Cardiac muscle cell (in vitro differentiated cells and primary cell): ENCODE measurements at places on chromosomes 5 and 9.

GRCh38 chr5:176658817-176659511 lies 11.7 kb downstream of the TSPAN17 start:
- no peak overlapping the region for H3K4me3 ChIP-seq
- no peak for DNase-seq
- no peaks in the 10 kb centered on the region for H3K36me3 ChIP-seq
- no peaks in the 10 kb centered on the region for H3K27me3 ChIP-seq
- no peaks in the 10 kb centered on the region for H3K4me1 ChIP-seq

- no peak overlapping the region for H3K27ac ChIP-seq
- peaks cover 12% of the 10 kb centered on the region for H3K4me1 ChIP-seq
- no peak overlapping the region for H3K4me3 ChIP-seq
- H3K36me3 ChIP-seq = no peaks in the 10 kb centered on the region
Observed at GRCh38 chr5:2169850-2170760, 287.4 kb upstream of the IRX4 start.

- no peaks in the 10 kb centered on the region for H3K4me1 ChIP-seq
- no peaks in the 10 kb centered on the region for H3K27me3 ChIP-seq
- H3K27ac ChIP-seq = no peak overlapping the region
Observed at GRCh38 chr5:142479854-142480519, 155.2 kb upstream of the SPRY4 start.

- peaks cover 76% of the 10 kb centered on the region for H3K36me3 ChIP-seq
- peak overlapping the region; percentile 56 for H3K27ac ChIP-seq
- H3K4me3 ChIP-seq = no peak overlapping the region
- no peaks in the 10 kb centered on the region for H3K27me3 ChIP-seq
Observed at GRCh38 chr5:83488821-83489220, 17.3 kb downstream of the VCAN start.

DNA sequence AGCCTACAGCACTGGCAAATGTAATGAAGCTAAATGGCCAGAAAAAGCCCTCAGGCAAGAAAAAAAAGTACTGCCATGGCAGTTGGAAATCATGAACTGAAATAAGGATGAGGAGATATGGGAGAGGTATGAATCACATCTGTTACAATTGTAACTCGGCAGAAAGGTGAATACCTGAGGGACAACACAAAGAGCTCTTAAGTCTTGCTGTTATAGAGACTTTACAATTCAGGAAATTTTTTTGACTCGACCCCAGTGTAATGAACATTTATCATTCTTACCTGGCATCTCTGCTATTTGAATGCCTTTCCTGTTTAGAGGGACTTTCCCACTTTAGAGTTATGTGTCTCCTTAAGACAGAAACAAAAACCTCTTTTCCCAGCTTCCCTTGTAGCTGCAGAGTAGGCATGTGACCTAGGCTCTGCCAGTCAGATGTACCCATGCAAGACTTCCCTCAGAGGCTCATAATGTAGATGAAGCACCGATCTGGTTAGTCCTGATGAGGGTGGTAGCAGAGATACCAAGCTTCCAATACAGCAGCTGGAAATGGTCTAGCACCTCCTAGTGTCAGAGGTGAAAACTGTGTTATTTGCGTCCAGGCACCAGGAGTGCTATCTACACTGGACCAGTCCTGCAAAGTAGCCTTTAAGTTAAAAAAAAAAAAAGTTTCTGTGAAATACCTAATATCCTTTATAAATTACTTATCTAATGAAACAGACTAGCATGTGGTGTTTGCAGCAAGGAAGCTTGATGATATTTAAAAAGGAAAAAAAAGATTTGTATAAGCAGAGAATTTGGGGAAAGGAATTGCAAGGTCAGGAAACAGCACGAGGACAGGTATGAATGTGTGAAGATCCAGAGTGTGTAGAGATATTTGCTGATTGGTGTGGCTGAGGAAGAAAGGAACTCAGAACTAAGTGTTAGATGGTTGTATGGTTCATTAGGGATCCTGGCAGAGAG lies 146.9 kb upstream of the SLC1A3 start:
- no peaks in the 10 kb centered on the region for H3K27me3 ChIP-seq
- H3K27ac ChIP-seq = no peak overlapping the region
- no peak overlapping the region for H3K4me3 ChIP-seq
- no peaks in the 10 kb centered on the region for H3K4me1 ChIP-seq

- DNase-seq = peak; percentile 6
- H3K27me3 ChIP-seq = no peaks in the 10 kb centered on the region
- H3K4me3 ChIP-seq = no peak overlapping the region
Observed at GRCh38 chr9:75797085-75797580, 93.3 kb upstream of the PCSK5 start.

GRCh38 chr5:22431406-22431805 lies 421.7 kb downstream of the CDH12 start:
- H3K27ac ChIP-seq = no peak overlapping the region
- peaks cover 14% of the 10 kb centered on the region for H3K4me1 ChIP-seq
- DNase-seq = no peak
- no peaks in the 10 kb centered on the region for H3K36me3 ChIP-seq

DNA sequence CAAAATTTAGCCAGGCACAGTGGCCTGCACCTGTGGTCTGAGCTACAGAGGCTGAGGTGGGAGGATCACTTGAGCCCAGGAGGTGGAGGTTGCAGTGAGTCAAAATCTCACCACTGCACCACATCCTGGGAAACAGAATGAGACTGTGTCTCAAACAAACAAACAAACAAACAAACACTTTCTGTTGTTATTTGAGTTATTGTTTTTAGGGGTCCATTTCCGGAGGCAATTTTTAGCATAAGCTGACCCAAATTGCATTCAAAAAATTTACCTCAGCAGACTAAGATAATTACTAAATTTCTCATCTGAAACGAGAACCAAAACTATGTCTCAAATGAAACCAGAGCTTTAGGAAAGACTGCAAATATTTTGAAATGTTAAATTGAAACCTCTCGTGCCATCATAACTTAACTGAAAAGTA lies 1485.1 kb downstream of the EFNA5 start:
- DNase-seq = no peak
- H3K27ac ChIP-seq = no peak overlapping the region
- peaks cover 12% of the 10 kb centered on the region for H3K4me1 ChIP-seq
- H3K27me3 ChIP-seq = no peaks in the 10 kb centered on the region

DNA sequence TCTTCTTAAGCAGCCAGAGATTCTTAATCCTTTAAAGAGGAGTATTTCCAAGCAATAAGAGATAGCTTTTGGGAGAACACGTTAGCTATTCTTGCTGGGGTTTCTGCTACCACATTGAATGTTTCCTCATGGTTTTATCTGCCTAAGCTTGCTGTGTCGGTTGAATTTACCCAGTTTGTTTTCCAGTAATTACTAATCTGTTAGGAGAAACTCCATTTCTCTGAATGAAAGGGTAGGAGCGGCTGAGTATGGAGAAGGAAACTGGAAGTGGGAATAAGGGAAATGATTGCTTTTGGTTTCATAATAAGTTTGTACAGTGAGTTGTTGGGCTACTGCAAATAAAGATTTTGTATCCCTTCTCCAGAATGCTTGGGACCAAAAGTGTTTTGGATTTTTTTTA lies 1.2 kb downstream of the JAK2 start:
- H3K4me1 ChIP-seq = peaks cover 9% of the 10 kb centered on the region
- no peaks in the 10 kb centered on the region for H3K27me3 ChIP-seq
- H3K36me3 ChIP-seq = no peaks in the 10 kb centered on the region
- H3K4me3 ChIP-seq = peak overlapping the region; percentile 55
- DNase-seq = no peak
- peak overlapping the region; percentile 92 for H3K27ac ChIP-seq

DNA sequence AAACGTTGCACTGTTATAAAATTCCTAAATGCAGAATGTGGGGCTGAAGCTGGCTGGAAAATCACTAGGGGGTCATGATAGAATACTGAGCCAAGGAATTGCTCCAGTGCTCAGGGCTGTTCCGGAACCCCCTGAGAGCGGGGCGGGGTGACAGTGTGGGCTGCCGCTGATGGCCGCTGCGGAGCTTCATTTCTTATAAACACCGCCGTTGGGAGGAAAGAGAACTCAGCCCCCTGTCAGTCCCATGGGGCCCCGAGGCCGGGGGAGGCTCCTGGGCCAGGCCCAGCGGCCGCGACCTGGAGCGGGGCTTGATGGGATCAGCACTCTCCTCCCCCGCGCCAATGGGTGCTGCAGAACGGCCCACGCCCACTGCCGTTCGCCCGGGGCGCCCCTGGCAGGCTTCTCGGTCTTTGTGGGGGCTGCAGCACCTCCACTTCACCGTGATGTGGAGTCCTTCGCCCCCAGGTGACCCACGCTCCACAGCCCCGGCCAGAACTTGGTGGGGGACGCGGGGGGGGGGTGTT lies 5.2 kb upstream of the IRF1 start:
- peak; percentile 80 for DNase-seq
- peaks cover 2% of the 10 kb centered on the region for H3K27me3 ChIP-seq
- H3K36me3 ChIP-seq = no peaks in the 10 kb centered on the region
- peaks cover 5% of the 10 kb centered on the region for H3K4me1 ChIP-seq
- peak overlapping the region; percentile 36 for H3K4me3 ChIP-seq

DNA sequence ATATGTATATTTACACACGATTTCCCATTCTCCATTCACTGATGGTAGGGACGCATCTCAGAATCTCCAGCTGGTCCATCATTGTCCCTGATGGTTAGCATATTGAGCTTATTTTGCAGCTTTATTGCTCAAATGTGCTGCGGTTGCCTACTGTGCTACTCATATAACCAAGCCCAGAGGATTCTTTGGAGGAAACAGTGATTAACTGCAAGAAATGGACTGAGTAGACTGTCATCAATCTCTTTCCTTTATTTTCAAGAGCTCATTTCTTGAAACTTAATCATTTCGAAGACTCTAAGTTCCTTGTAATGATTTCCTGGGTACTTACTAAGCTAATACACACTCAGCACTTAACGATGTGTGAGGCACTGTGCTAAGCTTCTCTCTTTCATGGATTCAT lies 119.0 kb downstream of the MAT2B start:
- no peak for DNase-seq
- no peak overlapping the region for H3K4me3 ChIP-seq
- H3K36me3 ChIP-seq = no peaks in the 10 kb centered on the region
- no peaks in the 10 kb centered on the region for H3K27me3 ChIP-seq
- H3K4me1 ChIP-seq = no peaks in the 10 kb centered on the region
